Choroid plexus epithelial cell (primary cell): ENCODE measurements at places on chromosomes 4 and X.

- DNase-seq: peak; percentile 72
Measured at GRCh38 chr4:164779811-164780216, 25.9 kb downstream of the SMIM31 start.

DNA sequence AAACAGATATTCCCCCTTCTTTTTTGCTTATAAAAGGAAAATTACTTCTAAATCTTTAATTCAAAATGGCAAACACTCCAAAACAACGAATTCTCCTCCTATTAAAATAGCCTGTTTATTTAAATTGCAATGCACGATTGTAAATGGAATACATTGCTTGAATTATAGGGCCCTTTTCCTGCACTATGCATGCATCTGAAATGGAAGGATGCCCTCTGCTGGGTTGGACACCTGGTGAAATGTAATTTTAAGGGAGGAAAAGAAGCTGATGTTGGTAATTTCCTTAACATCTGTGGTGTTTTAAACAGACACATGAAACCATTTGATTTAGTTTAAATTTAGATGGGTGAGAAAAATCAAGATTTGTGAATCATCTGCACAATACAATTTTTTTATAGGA, 72.8 kb downstream of the GRXCR1 start:
- no peak for DNase-seq

DNA sequence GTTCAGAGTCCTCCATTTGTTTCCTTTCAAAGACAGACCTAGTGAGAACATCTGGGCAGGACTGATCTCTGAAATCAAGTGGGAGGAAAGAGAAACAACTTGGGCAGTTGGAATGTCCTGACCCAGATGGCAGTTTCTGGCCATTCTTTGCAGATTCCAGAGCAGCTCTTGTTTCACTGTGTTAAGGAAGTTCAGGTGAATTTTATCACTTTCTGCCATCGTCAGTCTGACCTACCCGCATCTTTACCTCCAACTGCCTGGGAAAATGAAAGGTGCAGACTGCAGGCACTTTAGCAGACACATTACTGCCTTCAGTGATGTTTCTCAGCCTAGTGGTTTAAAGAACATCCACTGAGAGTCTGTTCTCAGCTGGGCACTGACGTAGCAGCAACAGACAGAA, 216.2 kb downstream of the CEP135 start:
- peak; percentile 9 for DNase-seq

GRCh38 chr4:16827794-16828724, 70.4 kb downstream of the LDB2 start:
- no peak for DNase-seq

GRCh38 chr4:54497947-54498346, 159.8 kb upstream of the KIT start:
- no peak for DNase-seq

- DNase-seq: no peak
Measured at GRCh38 chrX:135910251-135910650, 16.7 kb downstream of the SAGE1 start.

GRCh38 chr4:58163156-58163555, 1053.0 kb upstream of the IGFBP7 start:
- DNase-seq: no peak

DNA sequence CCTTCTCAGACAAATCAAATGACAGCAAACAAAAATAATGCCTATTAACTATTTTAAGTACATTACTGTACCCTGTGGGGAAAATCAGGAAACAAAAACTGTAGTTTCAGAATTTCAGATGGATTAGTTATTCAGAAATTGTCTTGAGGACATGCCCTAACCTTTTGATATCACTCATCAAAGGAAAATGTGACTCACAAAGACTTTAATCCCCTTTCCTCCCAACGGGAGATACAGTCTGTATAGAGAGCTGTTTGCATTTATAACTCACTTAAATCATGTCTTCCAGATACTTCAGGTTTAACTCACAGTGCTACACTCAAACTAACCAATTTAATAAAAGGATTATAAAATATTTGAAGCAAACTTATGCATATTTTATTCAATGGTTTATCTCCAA, 304.0 kb downstream of the MAPK10 start:
- DNase-seq: peak; percentile 19

DNA sequence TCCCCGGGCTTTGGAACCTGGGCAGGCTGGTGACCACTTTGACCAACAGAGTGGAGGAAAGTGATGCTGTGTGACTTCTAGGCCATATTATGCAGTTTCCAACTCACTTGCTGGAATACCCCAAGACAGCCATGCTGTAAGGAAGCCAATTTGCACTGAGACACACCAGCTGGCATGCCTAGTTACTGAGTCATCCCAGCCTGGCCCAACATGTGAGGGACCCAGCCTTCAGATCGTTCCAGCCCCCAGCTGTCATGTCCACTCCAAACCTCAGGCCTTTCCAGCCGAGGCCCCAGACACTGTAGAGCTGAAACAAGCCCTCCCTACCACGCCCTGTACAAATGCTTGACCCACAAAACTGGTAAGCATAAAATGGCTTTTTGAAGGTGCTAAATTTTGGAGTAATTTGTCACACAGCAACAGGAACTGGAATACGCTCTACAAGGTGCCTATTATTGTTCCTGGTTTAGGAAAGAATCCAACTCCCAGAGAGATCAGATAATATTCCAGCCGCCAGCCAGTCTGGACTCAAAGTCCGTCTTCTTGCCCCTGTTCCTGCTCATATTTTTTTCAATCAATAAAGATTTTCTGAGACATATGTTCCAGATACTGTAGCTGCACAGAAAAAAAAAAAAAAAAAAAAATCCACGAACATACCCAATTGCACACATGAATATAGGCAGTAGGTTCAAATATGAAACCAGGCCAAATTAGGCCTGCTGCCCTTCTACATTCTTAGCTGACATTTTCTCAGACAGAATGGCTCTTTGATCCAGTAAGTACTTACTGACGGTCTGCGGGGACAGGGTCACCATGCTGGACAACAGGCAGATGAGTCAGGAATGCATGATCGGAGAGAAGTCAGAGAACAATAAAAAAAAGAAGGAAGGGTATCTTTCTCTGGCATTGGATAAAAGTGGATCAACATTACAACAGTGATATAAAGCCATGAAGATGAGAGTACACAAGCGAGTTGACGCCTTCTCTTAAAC, 35.1 kb downstream of the SH3KBP1 start:
- DNase-seq: peak; percentile 74

DNA sequence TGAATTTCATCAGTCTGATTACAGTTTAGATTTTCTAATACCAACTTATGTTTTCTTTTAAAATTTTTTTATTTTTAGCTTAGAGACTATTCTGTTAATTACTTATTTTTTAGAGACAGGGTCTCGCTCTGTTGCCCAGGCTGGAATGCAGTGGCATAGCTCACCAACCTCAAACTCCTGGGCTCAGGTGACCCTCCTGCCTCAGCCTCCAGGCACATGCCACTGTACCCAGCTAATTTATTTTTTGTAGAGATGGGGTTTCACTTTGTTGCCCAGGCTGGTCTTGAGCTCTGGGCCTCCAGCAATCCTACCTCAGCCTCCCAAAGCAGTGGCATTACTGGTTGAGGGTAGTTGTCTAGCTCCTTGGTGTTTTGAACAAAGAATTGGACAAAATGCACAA, 102.0 kb downstream of the KLHL8 start:
- no peak for DNase-seq

DNA sequence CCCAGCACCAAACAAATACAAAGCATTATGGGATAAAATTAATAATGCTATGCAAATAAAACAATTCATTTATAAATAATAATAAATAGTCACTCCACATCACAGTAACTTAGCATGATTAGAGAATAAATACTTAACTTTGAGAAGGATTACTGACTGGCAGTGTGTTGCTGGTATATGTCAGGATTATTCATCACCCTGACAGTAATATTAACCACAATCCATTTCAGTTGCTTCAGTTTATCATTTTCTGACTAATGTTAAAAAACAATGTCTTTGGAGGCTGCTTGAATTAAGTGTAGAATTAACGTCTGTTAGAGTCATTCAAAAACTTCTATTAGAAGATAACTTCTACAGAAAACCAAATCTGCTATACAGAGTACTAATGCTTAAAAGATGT, 124.1 kb upstream of the MAB21L2 start:
- no peak for DNase-seq

DNA sequence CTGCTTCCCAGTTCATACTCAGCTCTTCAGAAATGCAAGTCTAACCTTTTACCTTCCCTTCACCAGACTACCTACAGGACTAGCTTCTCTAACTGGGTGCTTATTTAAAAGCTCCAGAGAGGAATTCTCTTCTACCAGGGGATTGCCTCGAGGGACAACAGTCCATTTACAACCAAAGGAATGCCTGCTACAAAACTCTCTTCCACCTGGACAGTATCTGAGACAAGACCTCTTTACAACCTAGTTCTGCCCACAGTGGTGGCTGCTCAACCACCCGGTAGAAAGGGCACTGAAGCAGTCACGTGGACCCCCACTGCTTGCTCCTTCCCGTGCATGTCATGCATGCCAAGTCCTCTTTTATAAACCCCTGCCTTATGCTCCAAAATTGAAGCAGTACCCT, 158.1 kb upstream of the ANXA10 start:
- no peak for DNase-seq

GRCh38 chrX:118116713-118117550, at the start of gene KLHL13:
Gene KLHL13, minus strand, starts transcription at chrX:118116810. Its CDS starts 88,337 bp downstream, at chrX:118028473.
- DNase-seq: peak; percentile 4

- DNase-seq: no peak
Measured at GRCh38 chrX:107452581-107452980, 3.1 kb downstream of the FRMPD3 start.

DNA sequence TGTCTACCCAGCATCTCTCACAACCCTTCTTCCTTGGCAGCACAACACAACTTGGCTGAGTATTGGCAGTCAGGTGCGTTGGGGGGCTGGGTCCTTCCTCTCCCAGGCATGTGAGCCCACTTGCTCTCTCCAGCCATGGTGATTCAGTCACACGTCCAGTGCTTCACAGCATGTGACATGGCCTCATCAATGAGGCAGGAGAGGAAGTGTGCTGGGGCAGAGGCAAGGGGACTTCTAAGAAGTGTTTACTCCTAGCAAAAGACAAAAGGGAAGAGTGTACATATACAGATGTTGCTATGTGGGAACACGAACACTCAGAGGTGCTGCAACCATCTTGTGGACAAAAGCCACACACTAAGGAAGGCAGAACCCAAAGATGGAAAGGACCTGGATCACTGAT, 380.8 kb downstream of the FBXW7 start:
- DNase-seq: no peak

DNA sequence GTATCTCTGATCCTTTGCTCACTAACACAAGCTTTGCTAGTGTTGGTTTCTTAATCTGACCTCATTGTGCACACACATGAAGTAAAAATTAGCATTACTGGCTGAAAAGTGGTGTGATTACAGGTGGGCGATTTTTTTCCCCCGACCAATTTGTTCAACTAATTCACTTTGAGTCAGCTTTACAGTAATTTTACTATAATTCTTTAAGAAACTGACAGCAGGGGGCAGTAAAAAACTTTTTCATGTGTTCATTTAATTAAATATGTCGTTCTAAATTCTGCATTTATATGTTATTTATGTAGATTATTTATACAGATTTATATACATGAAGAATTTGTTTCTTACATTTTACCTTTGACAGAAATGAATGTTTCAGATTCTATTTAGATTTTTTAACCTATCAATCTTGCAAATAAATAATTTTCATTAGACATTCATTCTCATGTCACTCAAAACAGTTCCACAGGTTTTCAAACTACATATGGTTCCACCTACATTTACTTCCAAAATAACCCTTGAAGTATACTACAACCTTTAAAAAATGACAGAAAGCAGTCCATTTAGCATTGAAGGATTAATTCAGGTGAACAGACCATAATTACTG, 17.5 kb downstream of the PALLD start:
- peak; percentile 65 for DNase-seq

DNA sequence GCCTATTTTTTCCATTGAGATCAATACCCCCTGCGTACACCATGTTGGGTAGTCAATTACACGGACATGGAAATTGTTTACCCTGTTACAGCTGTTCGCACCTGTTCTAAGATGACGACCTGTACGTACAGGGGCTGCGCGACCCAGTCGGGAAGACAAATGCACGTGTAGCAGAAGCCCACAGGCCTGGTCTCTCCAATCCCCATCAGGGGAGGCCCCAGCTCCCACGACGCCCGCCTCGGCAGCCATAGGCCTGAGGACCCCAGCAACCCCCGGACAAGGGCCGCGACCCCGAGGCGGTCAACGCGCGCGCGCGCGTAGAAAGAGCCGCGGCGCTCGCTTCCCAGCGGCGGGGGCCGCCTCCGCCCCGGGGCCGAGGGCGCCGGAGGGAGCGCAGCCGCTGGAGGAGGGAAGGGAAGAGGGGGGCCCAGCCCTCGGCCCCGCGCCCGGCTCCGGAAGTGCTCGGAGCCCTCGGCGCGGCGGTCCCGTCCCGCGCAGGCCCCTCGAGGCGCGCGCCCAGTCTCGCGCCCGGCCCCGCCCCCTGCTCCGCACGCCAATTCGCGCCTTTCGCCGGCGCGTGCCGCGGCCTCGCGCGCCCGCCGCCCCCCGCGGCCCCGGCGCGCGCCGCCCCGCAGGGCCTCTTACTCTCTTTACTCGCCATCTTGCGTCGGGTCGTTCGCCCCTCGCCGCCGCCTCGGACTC, 618 bp downstream of the RBBP7 start:
- DNase-seq: no peak

DNA sequence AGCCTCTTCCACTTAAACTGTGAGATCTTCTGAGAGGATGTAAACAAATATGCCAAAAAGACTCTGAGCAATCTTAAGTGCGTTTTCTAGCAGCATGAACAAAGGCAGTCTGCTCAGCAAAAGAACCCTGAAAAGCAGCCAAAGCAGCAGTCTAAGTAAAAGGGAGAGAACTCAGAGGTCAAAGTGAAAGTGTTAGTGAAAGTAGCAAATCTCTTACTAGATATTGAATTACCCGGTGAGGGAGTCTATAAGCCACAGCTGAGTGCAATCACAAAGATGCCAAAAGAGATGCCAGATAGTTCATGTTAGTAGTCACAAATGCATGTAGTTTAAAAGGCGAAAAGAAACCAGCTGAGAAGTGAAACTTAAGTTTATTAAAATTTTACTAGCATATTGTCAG, 7.9 kb upstream of the GNRHR start:
- DNase-seq: peak; percentile 77

- DNase-seq: no peak
Measured at GRCh38 chr4:36692586-36692985, 411.2 kb downstream of the DTHD1 start.
